Omental fat pad (tissue), 4 donors: ENCODE measurements at places on chromosomes 3 and 15.

DNA sequence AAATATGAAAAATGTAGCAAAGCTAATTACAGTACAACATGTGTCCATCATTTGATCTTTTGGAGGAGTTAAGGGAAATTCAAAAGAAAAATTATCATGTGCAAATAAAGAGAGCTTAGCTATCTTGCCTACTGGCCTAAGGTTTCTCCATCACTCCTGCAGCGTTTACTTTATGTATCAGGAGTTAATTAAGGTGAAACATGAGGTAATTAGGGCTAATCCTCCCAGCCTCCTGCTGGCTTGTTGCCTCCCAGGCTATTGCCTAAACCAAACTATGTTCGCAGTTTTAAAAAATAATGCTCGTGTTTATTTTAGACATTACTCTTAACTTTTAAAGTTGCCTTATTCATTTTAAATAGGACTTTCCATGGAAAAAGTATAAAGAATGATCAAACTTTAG is 367.5 kb downstream of the ROBO2 start:
- no peak for DNase-seq

- DNase-seq, result no peak
Measured at GRCh38 chr3:13282358-13282985, 137.7 kb downstream of the NUP210 start.

- no peak for DNase-seq
Measured at GRCh38 chr3:151230646-151231045, 27.6 kb upstream of the GPR171 start.

GRCh38 chr15:90232941-90233386 is 777 bp downstream of the CIB1 start:
- no peak for DNase-seq

DNA sequence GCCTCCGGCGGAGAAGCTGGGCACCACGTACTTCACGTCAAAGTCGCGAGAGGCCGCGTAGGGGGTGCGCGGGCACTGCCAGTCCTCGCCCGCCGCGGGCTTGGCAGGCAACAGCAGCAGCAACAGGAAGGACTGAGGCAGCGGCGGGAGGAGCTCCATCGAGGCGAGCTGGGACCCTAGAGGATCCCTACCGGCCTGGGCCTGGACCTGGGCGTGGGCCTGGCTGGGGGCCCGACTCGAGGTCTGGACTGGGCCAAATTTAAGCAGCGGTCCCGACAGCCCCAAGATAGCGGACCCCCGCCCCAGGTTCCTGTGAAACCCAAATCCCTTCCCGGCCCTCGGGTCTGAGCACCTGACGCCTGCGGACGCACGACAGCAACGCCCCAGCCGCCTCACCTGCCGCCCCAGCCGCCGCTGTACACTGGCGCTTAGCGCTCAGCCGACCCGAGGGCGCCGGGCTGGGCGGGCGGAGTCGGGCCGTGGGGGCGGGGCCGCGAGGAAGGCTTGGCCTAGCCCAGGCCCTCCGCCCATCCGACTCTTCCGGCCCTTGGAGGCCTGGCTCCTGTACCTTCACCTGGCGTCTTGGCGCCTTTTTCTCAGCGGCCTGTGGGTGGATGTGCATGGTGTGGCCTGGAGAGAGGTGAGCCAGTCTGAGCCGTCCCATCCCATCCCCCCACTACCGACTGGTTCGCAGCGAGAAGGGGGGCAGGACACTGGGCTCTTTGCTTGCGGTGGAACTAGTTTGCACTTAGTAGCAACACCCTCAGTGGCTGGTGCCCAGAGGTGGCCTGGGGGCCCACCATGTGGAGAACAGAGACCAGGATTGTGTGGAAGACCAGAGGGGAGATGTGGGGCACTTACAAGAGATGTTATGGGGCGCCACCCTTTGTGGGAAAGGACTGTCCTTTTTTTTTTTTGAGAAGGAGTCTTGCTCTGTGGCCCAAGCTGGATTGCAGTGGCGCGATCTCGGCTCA is at the start of gene MST1R:
Gene MST1R (minus strand): TSS at position 423 of the 974 bp plus-strand sequence. CDS start 264 bp downstream, at position 159.
- peak; percentile 33 for DNase-seq

DNA sequence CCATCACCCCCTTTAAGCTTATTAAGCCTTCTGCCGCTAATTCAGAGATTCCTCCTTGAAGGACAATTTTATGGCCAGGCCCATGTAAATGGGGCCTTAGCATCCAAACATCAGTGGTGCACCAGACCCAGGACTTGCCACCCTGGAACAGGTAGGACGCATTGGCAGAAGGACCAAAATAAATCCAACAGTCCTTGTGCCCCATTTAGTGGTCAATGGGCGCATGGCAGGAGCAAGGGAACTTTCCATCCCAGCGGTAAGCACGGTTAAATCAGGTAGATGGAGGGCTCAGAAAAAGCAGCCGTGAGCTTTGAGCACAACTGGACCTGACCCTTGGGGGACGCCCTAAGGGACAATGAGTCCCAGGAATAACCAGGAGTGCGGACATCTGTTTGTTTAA is 540.8 kb upstream of the ROBO1 start:
- no peak for DNase-seq

DNA sequence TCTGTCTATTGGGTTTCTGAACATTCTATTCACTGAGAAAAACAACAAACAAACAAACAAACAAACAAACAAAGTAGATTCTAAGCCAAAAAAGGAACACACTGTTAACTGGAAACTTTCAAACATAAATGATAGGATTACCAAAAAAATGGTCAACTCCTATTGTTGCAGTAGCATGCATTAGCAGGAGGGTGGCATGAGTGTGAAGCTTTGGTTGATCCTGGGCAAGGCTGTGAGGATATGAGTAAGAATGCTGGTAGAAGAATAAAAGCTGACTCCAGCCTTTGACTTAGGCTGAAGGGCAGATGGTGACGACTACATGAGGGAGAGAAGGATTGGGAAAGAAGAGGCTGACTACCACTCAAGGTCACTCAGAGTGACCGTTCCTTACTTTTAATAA is 810.3 kb downstream of the VGLL3 start:
- DNase-seq, result no peak

- no peak for DNase-seq
Measured at GRCh38 chr3:126939338-126939718, 43.6 kb upstream of the PLXNA1 start.

DNA sequence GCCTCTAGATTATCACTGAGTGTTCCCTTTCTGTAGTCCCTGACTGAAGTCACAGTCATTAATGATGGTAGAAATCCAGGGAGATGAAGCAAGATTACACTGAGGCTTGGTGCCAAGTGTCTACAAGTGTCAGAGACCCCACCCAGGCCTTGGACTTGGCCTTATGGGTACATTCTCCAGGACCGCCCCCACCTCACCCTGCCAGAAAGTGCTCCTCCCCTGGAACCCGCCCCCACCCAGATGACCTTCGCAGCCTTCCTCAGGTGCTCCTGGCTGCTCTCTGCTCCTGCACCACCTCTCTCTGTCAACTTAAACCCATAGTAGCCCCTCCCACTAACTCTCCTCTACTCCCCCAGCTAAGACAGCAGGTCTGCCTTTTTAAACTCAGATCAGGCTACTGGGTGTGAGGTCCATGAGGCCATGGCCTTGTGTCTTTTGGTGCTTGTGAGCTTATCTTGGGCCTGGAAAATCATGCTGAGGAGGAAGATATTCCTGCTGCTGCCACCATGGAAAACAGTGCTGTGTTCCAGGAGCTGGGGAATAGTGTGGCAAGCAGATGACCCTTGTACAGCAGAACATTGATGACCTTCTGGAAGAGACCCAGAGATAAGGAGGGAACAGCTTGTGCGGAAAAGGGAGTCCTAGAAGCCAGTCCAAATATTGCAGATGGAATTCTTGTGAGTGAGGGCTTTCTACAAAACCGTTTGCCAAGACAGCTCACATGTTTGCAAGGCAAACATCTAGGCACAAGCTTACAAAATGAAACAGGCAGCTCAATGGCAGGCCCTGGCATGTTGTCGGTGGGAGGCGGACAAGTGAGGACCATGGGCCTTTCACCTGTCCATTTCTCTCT is 40.3 kb upstream of the NDUFB4 start:
- no peak for DNase-seq

- no peak for DNase-seq
Measured at GRCh38 chr3:71441217-71441924, 142.2 kb downstream of the FOXP1 start.

- no peak for DNase-seq
Measured at GRCh38 chr15:42018306-42019224, 2.3 kb downstream of the PLA2G4E start.

- no peak for DNase-seq
Measured at GRCh38 chr3:51916418-51916817, 13.3 kb upstream of the IQCF1 start.

GRCh38 chr3:118629821-118630220 is 404.8 kb downstream of the IGSF11 start:
- DNase-seq, result no peak

DNA sequence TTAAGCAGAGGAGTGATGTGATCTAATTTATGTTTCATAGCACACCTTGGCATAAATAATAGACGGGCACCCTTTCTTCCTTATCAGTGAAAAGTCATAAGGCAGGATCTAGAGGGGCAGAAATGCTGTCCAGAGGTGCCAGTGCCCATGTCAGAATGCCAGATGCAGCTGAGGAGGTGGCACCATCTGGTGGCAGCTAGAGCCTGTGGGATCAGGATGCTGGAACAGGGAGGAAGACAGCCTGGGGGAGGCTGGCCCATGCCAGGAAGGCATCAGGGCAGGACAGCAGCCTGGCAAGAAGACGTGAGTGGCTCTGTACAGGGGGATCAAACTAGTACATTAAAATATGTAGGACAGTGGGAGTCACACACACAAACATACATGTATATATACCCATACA is 16.5 kb downstream of the MYH15 start:
- DNase-seq, result no peak

- no peak for DNase-seq
Measured at GRCh38 chr3:106765342-106765741, 611.9 kb upstream of the CCDC54 start.

DNA sequence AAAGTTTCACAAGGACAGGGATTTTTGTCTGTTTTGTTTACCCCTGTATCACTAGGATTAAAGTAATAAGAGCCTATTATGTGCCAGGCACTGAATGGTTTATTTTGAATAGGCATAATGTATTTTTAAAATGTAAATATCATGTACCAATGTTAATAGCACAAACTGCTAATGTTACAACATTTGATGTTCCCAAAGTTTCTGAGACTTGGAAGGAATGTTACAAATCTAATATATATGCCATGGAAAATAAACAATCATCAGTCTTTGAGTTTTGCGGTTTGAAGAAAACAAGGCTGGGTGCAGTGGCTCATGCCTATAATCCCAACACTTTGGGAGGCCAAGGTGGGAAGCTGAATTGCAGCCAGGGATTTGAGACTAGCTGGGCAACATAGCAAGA is 159.4 kb downstream of the CDIN1 start:
- no peak for DNase-seq

DNA sequence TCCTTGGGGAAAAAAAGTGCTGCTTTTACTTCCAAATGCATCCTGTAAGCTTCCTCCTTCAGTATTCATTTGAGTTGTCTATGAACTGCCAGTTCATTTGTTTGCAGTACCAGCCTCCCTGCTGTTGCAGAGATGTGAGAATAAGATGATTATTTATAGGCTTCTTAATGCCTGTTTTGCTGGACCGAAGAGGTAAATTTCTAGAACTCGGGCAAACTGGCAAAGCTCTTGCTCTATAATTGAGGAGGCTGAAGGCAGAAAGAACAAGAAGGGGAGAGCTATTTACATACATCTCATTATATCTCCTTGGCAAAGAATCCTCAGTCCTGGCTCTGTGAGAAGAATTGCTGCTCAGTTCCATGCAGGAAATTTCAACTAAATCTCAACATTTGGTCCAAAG is 790.4 kb downstream of the GRM7 start:
- DNase-seq, result no peak

- no peak for DNase-seq
Measured at GRCh38 chr3:99172736-99173657, 271.5 kb upstream of the DCBLD2 start.

- DNase-seq, result no peak
Measured at GRCh38 chr15:101194546-101195125, 57.2 kb downstream of the CHSY1 start.

- DNase-seq, result no peak
Measured at GRCh38 chr15:89781055-89781454, 4.9 kb downstream of the MESP2 start.

DNA sequence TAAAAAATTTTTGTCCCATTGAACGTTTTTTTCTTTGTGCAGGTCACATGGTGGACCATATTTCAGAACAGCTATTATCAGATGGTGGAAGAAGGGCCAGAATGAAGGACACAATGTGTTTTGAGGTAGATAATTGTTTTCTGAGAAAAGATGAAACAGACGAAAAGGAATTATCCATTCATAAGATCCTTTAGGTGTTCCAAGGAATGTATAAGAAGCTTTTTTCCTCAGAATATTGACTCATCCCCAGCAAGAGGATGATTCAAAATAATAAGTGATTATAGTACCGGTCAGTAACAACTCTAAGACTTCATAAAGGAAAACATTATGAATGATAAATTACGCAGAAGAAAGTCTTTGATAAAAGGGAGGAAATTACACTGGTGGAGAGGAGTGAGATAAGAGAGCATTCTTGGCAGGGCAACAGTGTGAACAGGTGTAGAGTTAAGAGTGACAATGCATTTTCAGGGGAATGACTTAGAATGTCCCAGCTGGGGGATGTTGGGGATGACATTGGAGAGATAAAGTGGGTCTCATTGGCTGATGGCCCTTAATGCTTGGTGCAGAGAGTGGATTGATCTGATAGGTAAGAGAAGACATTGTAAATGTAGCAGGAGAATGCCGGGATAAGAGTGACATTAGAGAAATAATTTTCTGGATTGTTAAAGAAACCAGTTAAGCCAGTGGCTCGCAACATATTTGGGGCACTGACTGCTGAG is 27.0 kb upstream of the AQP9 start:
- no peak for DNase-seq

DNA sequence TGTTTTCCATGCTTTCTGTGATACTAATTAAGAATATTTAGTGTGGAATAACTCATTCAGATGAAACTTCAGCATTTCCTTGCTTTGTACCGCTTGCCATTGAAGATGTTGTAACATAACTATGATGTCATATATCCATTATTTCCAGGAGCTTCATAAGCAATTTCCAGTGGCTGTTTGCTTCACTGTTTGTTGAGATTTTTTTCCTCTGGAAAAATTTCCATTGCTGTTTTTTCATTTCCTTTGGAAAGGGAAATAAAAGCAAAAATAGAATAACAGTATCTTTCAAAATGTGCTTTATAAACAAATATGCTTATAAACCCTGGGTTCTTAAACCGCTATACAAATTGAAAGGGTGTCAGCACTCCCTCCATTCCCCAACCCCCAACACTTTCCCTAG is 319.6 kb upstream of the SEMA6D start:
- no peak for DNase-seq

DNA sequence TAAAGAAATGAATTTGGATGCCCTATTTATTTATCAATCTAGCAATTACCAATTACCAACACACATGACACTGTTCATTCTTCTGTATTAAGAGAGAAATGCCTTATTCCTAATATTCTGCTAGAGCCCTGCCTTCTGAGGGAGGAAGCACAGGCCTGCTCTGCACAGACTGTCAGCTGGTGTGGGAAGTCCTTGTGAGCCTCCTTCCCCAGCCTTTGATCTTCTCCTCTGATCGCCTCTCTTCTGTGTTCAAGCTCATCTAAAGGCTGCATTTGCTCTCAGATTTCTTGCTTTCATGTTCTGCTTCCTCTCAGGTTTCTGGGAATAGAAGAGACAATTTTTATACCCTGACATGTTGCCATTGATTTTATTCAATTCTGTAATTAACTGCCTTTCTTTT is 290.6 kb upstream of the UMPS start:
- DNase-seq, result no peak
